Breast epithelium (tissue), 4 donors: ENCODE measurements at places on chromosomes 3 and 15. TPM values are rescaled to one million over a fixed set of nuclear protein-coding genes. Genes with fewer than 3 reads are reported as not detected.
A peak's percentile ranks its signal among the peaks of the same experiment; 100 is the strongest.

- peak; percentile 20 for DNase-seq
- H3K36me3 ChIP-seq = no peaks in the 10 kb centered on the region
- H3K27ac ChIP-seq = no peak overlapping the region
- H3K4me1 ChIP-seq = no peaks in the 10 kb centered on the region
Measured at GRCh38 chr3:19216669-19217337, 68.5 kb downstream of the KCNH8 start.

GPR149 gene
- not detected for total RNA-seq

- no peak for DNase-seq
- H3K27me3 ChIP-seq = no peaks in the 10 kb centered on the region
- H3K4me1 ChIP-seq = no peaks in the 10 kb centered on the region
- no peaks in the 10 kb centered on the region for H3K36me3 ChIP-seq
- H3K4me3 ChIP-seq = no peak overlapping the region
- H3K27ac ChIP-seq = no peak overlapping the region
Measured at GRCh38 chr15:93459396-93459795, 370.4 kb upstream of the RGMA start.

DNA sequence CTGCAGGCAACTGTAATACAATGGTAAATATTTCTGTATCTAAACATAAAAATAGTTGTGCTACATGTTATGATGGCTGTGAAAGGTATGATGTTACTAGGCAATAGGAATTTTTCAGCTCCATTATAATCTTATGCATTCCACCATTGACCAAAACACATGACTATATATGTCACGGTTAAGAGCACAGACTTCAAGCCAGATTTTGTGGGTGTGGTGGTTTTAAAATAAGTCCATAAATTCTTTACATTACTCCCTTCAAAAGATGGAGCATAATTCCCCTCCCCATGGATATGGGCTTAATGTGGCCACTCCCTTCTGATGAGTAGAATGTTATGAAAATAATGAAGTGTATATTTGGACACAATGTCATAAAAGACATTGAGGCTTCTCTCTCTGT is 88.4 kb upstream of the TBC1D5 start:
- no peaks in the 10 kb centered on the region for H3K27me3 ChIP-seq
- H3K27ac ChIP-seq = no peak overlapping the region
- DNase-seq = no peak
- no peaks in the 10 kb centered on the region for H3K36me3 ChIP-seq
